Cardiac ventricle fibroblast (primary cell): ENCODE measurements at places on chromosomes 7 and 10. TPM values are rescaled to one million over a fixed set of nuclear protein-coding genes. Genes with fewer than 3 reads are reported as not detected.

The FBXO24 gene
- total RNA-seq = not detected in 2 replicates

The BICC1 gene
- 105 and 110 TPM in 2 replicates for total RNA-seq

The CNPY4 gene
- total RNA-seq = 15.3 and 16.2 TPM in 2 replicates

The AKR1C4 gene
- not detected in 2 replicates for total RNA-seq

The COX19 gene
- total RNA-seq = 5.6 and 10.2 TPM in 2 replicates

The GBF1 gene
- 43.0 and 46.9 TPM in 2 replicates for total RNA-seq

The OR2A42 gene
- total RNA-seq = 0.12 TPM in 1 of 2 replicates, not detected in the other

The SAP25 gene
- total RNA-seq = not detected in 2 replicates

The AKR1C8 gene
- not detected in 2 replicates for total RNA-seq

The BTBD16 gene
- total RNA-seq = not detected in 2 replicates

The TMEM273 gene
- total RNA-seq = 0.12 TPM in 1 of 2 replicates, not detected in the other

The SLC26A5 gene
- total RNA-seq = not detected in 2 replicates

The TMEM178B gene
- under 0.01 and 0.06 TPM in 2 replicates for total RNA-seq

The ADRB1 gene
- 0.06 TPM in 1 of 2 replicates, not detected in the other for total RNA-seq

The TMEM270 gene
- not detected in 2 replicates for total RNA-seq

The WIPF3 gene
- total RNA-seq = not detected in 2 replicates

The LMOD2 gene
- total RNA-seq = not detected in 2 replicates

The SPAM1 gene
- total RNA-seq = not detected in 2 replicates

The COL13A1 gene
- total RNA-seq = 7.6 and 17.7 TPM in 2 replicates

The OR2A12 gene
- not detected in 2 replicates for total RNA-seq

The PANK1 gene
- total RNA-seq = 6.1 and 10.4 TPM in 2 replicates

The SPOCK2 gene
- total RNA-seq = 1.4 TPM in 2 replicates

The DIP2C gene
- total RNA-seq = 10.2 and 11.3 TPM in 2 replicates

The IGF2BP3 gene
- total RNA-seq = 14.6 and 17.7 TPM in 2 replicates

The GPR26 gene
- total RNA-seq = not detected in 2 replicates

The IQUB gene
- 0.10 and 0.12 TPM in 2 replicates for total RNA-seq

The HOXA6 gene
- not detected in 2 replicates for total RNA-seq

The PON1 gene
- not detected in 2 replicates for total RNA-seq

The ANK3 gene
- total RNA-seq = 142 and 162 TPM in 2 replicates

The CALML5 gene
- total RNA-seq = not detected in 2 replicates

The SYCE1 gene
- 0.05 TPM in 1 of 2 replicates, not detected in the other for total RNA-seq

The NUTM2E gene
- total RNA-seq = not detected in 2 replicates

The ITGB8 gene
- 2.4 and 2.8 TPM in 2 replicates for total RNA-seq

The RBP3 gene
- total RNA-seq = not detected in 2 replicates

The AKAP9 gene
- 25.6 and 26.2 TPM in 2 replicates for total RNA-seq

The CADPS2 gene
- total RNA-seq = 14.7 and 17.0 TPM in 2 replicates

The SND1 gene
- 236 and 242 TPM in 2 replicates for total RNA-seq

The ZNF853 gene
- total RNA-seq = 0.73 and 1.1 TPM in 2 replicates

The SSMEM1 gene
- total RNA-seq = not detected in 2 replicates

The CYP3A4 gene
- not detected in 2 replicates for total RNA-seq

The ANKRD22 gene
- 0.39 and 0.44 TPM in 2 replicates for total RNA-seq

The KAT6B gene
- 11.5 and 17.4 TPM in 2 replicates for total RNA-seq

The PAPOLB gene
- 0.24 TPM in 1 of 2 replicates, not detected in the other for total RNA-seq

The CYP2C19 gene
- total RNA-seq = not detected in 2 replicates

The FBXL13 gene
- total RNA-seq = 1.00 and 4.4 TPM in 2 replicates

The CCDC201 gene
- not detected in 2 replicates for total RNA-seq

The ABCA13 gene
- not detected in 2 replicates for total RNA-seq

The UPP1 gene
- total RNA-seq = 9.7 and 12.5 TPM in 2 replicates

The KEL gene
- 0.05 TPM in 1 of 2 replicates, not detected in the other for total RNA-seq

The GIGYF1 gene
- 9.1 and 11.0 TPM in 2 replicates for total RNA-seq

The ZNF365 gene
- 0.05 and 0.25 TPM in 2 replicates for total RNA-seq

The MEST gene
- 56.7 and 65.4 TPM in 2 replicates for total RNA-seq

The GNGT1 gene
- total RNA-seq = not detected in 2 replicates

The OPN4 gene
- not detected in 2 replicates for total RNA-seq

The NPC1L1 gene
- not detected in 2 replicates for total RNA-seq

The SEC31B gene
- 1.4 and 6.4 TPM in 2 replicates for total RNA-seq

The CYP2C9 gene
- not detected in 2 replicates for total RNA-seq
